ENCODE measurements at places on chromosomes 6 and 20.

GRCh38 chr6:26576407-26576843 is 20.3 kb upstream of the ABT1 start:
- no peak for DNase-seq

- no peak for DNase-seq
These were observed 99.1 kb upstream of the IRAK1BP1 start for GRCh38 chr6:78768271-78768670.

DNA sequence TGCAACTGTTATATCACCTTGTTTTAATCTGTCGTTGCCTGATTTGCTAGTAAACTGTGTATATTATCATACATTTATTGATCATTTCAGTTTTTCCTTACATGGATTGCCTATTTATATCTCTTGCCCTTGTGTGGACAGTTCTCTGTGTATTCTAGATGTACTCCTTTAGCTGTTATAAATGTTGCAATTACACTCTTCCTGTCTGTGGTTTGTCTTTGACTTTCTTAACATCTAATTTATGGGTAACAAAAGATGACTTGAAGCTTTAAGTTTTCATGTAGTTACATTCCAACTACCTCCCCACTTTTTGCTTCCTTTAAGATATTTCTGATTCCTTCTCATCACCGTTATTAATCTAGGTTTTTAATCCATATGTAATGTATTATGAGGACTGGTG is 22.6 kb downstream of the PLCB1 start:
- no peak for DNase-seq

GRCh38 chr6:2101213-2101612 is 144.2 kb downstream of the GMDS start:
- DNase-seq: no peak

- no peak for DNase-seq
These were observed 166.6 kb upstream of the AKAP12 start for GRCh38 chr6:151073146-151073545.

DNA sequence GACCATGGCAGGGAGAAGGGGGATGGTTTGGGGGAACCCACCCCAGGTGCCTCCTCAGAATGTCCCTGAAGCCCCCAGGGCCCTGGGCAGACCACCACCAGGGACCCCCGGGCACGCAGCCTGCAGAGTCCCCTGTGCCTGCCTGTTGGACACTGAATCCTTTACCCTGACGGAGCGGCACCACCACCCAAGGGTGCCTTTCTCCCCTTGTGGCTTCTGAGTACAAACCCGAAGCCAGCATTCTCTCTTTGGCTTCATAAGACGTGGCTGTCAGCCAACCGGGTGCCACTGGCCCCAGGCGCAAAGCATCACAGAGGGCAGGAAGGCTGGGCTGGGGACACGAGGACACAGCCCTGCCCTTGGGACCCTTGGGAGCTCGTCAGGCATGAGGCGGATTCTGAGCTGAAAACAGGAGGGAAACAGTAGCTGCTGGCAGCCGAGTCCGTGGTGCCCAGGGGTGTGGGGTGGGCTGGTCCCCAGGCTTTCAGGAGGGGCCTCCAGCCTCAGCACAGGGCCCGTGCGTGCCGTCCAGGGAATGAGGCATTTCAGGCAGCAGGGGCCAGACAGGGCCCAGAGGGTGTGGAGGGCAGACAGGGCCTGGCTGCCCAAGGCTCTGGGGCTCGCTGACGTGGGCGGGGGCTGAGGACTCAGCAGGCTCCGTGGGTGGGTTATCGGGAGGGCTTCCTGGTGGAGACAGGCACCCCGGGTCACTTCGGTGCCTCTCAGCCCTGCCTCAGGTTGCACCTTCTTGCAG is 3.5 kb downstream of the COL9A3 start:
- DNase-seq: no peak

DNA sequence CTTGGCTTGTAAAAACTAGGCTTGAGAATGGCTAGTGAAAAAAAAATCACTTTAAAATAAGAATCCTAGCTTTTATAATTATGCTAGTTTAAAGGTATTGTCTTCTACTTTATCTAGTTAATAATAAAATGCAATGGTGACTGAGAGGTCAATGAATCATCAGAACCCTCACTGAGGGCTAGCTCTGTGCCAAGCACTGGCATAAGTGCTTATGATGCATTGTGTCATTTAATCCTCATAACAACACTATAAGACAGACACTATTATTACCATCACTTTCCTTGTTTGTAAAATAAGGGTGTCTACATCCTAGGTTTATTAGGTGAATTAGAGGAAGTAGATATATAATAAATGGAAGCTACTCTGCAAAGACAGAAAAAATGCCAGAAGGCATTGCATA is 144.3 kb downstream of the F13A1 start:
- no peak for DNase-seq

GRCh38 chr6:15674690-15675386 is 12.0 kb upstream of the DTNBP1 start:
- no peak for DNase-seq

- no peak for DNase-seq
These were observed 110.0 kb downstream of the SCML4 start for GRCh38 chr6:107714104-107714503.

GRCh38 chr20:478949-479429 is 16.7 kb upstream of the TBC1D20 start:
- peak; percentile 18 for DNase-seq

GRCh38 chr6:47278545-47278944 is 31.2 kb downstream of the TNFRSF21 start:
- DNase-seq: no peak

- no peak for DNase-seq
These were observed 62.7 kb upstream of the TRAF3IP2 start for GRCh38 chr6:111668410-111668809.

- DNase-seq: no peak
These were observed 57.9 kb downstream of the HIVEP1 start for GRCh38 chr6:12069891-12070529.

GRCh38 chr6:2688401-2689064 is 62.2 kb downstream of the MYLK4 start:
- DNase-seq: peak; percentile 41

- no peak for DNase-seq
These were observed 1.6 kb downstream of the SMPDL3A start for GRCh38 chr6:122790423-122791309.

DNA sequence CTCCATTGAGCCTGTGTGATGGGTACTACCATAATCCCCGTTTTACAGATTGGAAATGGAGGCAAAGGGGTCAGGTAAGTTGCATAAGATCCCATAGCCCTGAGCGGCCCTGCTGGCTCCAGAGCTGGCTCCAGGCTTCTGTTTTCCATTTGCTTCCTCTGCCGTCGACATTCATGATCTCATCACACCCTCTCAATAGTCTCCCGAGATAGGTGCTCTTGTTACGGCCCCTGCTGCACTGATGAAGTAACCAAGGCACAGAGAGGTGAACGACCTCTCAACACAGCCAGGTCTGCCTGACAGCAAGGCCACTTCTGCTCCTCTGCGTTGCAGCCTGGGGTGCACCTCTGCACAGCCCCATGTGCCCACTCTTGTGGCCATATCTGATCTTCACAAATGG is 16.9 kb downstream of the CDH22 start:
- DNase-seq: no peak

- no peak for DNase-seq
These were observed 58.9 kb upstream of the MCM9 start for GRCh38 chr6:118993803-118994251.

GRCh38 chr20:51335329-51335841 is 207.1 kb downstream of the NFATC2 start:
- DNase-seq: peak; percentile 94

- DNase-seq: no peak
These were observed 382.7 kb downstream of the C6orf118 start for GRCh38 chr6:164926686-164927085.
